ENCODE measurements at places on chromosomes 2 and 18.

DNA sequence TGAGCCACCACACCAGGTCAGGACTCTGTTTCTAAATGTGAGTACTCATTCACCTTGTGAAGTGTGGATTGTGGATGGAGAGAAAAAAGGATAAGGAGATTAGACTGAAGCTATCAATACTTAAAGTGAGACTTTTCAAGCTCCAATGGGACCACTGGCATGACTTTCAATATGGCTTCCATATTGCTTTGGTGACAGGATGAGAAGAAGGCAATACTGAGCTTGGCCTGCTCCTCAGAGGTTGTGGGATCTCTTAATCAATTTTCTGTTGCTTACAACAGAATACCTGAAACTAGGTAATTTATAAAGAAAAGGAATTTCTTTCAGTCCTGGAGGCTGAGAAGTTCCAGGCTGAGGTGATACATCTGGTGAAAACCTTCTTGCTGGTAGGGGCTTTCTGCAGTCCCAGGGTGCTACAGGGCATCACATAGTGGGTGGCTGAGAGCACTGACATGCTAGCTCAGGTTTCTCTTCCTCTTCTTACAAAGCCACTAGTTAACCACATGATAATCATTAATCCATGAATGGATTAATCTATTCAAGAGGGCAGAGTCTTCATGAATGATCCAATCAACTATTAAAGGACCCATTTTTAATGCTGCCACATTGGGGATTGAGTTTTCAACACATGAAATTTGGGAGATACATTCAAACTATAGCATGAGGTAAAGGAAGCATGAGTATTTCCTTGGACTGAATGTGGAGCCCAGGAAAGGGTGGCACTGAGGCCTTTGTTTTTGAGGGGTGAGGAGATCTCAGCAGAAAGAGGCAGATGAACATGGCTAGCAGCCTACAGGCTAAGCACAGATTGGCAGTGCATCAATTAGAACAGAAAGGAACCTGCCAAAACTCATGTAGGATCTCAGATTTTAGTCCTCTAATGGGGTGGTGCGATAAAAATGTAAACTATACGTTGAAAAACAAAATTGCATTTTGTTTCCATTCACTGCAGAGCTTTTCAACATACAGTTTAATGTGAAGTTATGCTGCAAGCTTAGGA is 274.5 kb downstream of the PIK3C3 start:
- DNase-seq: no peak

DNA sequence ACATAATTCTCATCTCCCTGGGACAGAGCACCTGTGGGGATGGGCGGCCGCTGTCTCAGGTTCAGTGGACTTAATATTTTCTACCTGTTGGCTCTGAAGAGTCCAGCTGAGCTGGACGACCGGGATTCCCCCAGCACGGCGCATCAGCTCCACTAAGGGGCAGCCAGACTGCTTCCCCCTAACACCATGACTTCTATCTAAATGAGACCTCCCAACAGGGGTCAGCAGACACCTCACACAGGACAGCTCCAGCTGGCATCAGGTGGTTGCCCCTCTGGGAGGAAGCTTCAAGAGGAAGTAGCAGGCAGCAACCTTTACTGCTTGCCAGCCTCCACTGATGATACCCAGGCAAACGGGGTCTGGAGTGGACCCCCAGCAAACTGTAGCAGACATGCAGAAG is 226.0 kb upstream of the DSEL start:
- DNase-seq: no peak

GRCh38 chr2:235262750-235263149 is 231.1 kb upstream of the AGAP1 start:
- DNase-seq: no peak

DNA sequence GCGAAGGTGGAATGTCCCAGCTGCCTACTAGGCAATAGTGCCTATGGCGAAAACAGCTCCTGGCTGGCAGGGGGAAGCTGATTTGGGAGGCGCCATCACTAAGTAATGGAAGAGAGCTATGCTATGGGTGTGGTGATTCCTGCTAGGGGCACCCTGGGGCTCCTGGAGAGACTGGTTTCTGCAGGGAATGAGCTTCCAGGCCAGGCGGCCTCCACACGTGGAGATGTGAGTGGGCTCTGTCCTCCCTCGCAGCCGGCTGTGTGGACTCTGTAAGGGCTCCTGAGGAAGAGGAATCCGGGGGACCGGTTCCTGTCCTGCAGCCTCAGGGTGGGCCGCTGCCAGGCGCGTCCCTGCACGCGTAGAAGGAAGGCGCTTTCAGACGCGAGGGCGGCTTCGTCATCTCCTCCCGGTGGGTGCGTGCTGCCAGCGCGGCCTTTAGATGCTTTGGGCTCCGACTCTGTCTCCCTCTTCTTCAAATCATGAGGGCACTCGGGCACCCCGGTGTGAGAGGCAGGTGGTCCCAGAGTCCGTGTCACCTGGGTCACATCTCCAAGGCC is 55.5 kb upstream of the ANKRD62 start:
- peak; percentile 48 for DNase-seq

DNA sequence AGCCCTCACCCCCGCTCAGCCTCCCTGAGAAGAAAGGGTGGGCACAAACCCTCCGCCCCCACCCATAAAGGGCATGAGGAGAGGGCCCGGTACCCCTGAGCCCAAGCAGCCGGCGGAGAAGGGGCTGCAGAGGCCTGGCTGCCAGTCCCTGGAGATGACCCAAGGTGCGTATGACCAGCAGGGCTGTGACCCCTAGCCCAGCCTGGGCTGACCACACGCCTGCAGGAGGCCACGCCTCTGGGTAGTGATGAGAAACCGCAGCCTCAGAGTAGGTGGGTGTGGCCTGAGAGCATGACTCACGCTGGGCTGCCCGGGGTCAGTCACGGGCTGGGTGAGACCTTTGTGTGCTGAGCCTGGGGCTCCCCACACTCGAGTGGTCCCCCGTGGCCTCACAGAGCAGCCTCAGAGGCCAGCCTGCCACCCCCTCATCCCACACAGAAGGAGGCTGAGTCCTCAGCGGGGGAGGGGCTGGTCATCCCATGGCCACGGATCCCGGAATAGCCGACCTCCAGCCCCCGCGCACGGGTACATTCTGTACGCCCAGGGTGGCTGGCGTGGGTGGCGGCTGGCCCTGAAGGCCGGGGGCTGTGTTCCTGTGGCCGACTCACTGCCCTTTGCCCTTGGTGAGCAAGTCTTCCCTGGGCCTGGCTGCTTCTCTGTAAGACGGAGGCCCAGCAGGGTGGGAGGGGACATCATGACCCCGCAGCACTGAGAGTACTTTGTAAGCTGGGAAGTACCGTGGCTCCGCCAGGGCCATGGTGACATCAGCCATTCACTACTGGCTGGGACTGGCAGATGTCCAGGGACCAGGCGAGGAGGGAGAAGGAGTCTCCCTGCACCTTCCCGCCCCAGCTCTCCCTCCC is 110.8 kb upstream of the OTOS start:
- peak; percentile 93 for DNase-seq

DNA sequence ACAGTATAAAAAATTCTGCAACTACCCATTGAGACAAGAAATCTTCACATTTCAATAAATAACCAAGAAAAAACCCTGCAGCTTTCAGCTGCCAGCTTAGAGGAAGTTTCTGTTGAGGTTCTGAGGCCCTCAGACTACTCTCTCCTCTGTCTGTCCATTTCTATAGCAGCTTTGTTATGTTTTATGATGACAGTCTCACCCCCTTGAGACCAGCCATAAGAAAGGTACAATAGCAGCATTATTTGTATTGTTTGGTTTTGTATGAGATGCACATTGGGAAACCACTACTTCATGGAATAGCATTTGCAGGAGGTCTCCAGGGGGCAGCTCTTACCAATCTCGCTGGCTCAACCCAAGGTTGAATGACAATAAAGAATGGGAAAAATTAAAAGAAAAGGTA is 334.6 kb upstream of the VRK2 start:
- DNase-seq: no peak

DNA sequence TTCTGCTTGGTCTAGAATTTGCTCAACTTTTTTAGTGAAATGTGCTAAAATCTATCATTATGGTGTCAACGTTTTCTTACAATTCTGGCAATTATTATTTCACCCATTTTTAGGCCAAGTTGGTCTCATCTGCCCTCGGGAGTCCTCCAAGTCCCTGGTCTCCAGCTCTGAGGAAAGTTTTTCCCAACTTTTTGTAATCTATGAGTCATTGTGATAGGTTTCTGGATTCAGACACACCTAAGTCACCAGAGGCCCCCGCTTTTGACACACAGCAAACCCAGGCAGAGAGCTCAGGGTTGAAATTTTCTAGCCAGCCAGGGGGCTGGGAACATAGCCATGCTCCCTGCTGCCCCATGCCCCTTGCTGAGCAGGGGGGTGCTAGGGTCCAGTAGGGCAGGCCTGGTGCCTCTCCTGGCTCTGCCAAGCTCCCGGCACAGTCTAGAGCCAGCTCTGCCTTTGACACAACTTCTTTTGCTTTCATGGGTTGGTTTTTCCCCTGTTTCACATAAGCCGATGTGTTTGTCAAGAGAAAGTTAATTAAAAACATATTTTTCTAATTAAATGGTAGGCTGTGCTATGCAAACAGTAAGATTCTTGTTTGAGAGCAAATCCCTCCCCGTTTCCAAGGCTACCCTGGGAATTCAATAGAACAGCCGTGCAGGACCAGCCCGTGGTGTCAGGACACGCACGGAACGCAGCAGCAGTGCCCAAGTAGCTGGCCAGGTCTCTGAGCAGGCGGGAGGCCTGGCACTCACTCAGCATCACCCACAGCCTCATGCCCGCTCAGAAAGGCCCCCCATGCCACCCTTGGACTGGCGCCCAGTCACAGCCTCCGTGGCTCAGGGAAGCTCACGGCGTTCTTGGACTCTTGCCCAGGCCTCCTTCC is 25.5 kb upstream of the SNED1 start:
- peak; percentile 72 for DNase-seq

DNA sequence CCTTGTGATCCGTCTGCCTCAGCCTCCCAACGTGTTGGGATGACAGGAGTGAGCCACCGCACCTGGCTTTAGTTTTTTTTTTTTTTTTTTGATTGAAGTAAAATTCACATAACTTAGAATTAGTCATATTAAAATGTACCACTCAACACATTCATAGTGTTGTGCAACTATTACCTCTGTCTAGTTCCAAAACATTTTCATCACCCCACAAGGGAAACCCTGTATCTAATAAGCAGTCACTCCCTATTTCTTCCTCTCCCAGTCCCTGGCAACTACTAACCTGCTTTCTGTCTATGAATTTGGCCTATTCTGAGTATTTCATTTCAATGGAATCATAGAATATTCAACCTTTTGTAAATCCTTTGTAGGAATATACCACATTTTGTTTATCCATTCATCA is 123.9 kb upstream of the FAM117B start:
- DNase-seq: no peak

GRCh38 chr2:12714391-12715221 is 2.1 kb upstream of the TRIB2 start:
- peak; percentile 69 for DNase-seq

DNA sequence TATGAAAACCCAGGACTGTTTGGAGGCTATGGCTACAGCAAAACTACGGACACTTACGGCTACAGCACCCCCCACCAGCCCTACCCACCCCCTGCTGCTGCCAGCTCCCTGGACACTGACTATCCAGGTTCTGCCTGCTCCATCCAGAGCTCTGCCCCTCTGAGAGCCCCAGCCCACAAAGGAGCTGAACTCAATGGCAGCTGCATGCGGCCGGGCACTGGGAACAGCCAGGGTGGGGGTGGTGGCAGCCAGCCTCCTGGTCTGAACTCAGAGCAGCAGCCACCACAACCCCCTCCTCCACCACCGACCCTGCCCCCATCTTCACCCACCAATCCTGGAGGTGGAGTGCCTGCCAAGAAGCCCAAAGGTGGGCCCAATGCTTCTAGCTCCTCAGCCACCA is 12.1 kb downstream of the HOXD3 start:
- no peak for DNase-seq

DNA sequence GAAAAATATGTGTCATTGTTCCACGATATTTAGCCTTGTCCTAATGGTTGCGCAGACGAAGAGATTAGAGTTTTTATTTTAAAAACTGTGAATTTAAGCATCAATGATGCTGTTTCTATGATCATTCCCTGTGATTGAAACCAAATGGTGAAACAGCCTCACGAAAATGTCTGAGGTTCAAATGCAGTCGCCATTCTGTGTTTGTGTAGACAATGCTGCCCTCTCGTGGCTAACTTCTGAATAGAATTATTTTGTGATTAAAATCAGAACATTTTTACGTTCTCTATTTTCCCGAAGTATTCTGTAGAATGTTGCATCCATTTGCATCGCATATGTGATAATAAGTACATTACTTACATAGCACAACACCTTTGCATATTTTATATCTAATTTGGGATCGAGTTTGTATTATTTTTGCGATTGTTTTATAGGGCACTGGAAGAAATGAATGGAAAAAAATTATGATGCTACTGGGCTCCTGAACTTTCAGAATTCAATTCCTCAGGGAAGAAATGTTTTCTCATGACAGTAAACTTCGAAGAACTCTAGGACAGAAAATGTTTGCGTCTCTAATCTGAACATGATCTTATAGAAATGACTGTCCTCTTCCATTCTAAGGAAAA is 54.8 kb upstream of the CREB1 start:
- peak; percentile 77 for DNase-seq

- peak; percentile 72 for DNase-seq
These were observed at the start of gene EDAR for GRCh38 chr2:108988796-108989713. TSS of gene EDAR (minus strand) at chr2:108989220. CDS start at chr2:108931014, 58,206 bp downstream.

- DNase-seq: peak; percentile 63
These were observed 6.0 kb upstream of the OTX1 start for GRCh38 chr2:63044362-63045327.

DNA sequence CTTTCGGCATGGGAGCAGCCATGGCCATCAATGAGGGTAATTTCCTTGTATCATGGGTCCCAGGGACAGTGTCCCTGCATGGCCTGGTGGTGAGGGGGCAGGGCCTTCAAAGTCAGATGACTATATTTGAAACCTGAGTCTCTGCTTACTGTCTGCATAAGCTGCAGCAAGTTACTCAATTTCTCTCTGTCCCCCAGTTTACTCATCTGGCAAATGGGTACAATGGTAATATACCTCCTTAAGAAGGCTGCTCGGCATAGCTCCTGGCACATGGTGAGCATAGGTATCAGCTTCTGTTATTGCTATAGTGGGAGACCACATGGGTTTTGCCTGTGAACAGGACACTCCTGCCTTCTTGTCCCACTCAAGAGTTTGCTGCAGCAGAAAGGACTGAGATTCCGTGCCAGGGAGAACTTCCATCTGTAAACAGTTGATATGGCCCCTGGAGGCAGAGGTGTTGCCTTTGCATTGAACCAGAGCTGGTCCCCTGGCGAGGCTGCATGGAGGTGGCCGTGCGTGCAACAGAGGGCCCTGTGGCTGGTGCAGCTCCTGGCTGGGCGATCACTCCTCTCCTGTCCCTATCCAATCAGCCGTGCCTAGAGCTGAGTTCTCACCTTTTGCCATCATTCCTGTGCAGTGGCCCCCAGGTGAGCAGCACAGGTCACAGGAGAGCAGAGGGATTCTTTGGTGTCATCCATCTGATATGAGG is 22.7 kb upstream of the IGFBP5 start:
- DNase-seq: no peak

DNA sequence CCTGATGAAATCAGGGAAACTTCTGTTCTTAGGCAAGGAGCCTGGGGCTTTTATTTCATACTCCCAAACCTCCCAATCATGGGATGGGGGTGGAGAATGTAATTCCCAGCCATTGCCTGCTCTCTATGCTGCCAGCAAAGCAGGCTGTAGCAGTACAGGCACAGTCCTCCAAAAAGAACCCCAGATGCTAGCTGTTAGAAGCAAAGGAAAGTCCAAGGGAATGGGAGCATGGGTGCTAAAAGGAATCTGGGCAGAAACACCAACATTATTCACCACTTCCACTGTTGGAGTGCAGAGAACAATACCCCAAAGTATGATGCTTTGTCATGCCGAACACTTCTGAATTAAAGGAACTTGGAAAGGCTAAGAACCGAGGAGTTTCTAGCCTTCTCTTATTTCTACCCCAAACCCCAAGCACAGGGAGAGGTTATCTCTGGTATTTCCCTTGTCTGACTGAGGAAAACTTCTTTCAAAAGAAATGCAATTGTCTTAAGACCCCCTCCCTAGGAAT is 24.7 kb downstream of the MDH1 start:
- peak; percentile 30 for DNase-seq

All from astrocyte of the hippocampus (primary cell).